Mesothelial cell of epicardium (in vitro differentiated cells): ENCODE measurements at places on chromosomes 2 and 18. TPM values are rescaled to one million over a fixed set of nuclear protein-coding genes. Genes with fewer than 3 reads are reported as not detected.
A peak's percentile ranks its signal among the peaks of the same experiment; 100 is the strongest.

DNA sequence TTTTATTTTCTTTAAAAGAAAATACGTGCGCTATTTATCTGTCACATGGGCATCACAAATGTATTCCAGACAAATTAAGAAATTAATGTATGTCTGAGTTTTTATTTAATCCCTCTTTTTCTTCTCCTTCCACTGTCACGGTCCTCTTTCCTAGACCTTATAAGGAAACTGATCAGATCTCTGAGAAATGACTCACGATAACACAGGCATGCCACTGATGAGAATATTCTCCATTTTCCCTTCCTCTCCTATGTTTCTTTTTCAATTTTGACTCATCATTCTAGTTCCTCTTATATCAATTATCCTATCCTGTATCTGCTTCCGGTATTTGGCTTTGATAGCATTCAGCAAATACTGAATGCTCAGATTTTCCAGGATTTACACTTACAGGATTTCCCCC is 121.8 kb downstream of the DSC3 start:
- no peak for DNase-seq
- H3K4me3 ChIP-seq: no peak overlapping the region
- H3K4me1 ChIP-seq: peaks cover 7% of the 10 kb centered on the region

DNA sequence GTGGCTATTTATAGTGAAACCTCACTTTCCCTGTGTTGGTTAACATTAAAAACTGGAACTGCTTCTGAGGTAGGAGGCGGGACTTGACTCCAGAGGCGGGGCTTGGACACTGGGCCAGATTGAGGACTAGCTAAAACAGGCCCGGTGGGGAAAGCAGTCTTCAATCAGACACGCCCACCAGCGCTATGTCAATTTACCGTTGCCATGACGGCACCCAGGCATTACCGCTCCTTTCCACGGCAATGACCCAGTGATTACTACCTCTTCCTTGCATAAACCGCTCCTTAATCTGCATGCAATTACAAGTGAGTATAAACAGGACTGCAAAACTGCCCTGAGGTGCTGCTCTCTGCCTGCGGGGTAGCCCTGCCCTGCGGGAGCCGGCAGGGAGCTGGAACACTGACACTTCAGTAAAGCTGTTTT is 35.3 kb downstream of the LRRFIP1 start:
- peak overlapping the region; percentile 92 for H3K27ac ChIP-seq
- DNase-seq: peak; percentile 79
- H3K27me3 ChIP-seq: no peaks in the 10 kb centered on the region
- peaks cover 38% of the 10 kb centered on the region for H3K4me1 ChIP-seq
- H3K4me3 ChIP-seq: peak overlapping the region; percentile 39

GRCh38 chr2:70979626-70980025 is 1.2 kb downstream of the ANKRD53 start:
- H3K36me3 ChIP-seq: no peaks in the 10 kb centered on the region
- peaks cover 26% of the 10 kb centered on the region for H3K4me1 ChIP-seq
- no peak overlapping the region for H3K27ac ChIP-seq
- H3K4me3 ChIP-seq: peak overlapping the region; percentile 59
- H3K27me3 ChIP-seq: peaks cover 3% of the 10 kb centered on the region

GRCh38 chr2:151853070-151853758 is 25.0 kb upstream of the ARL5A start:
- H3K4me3 ChIP-seq: no peak overlapping the region
- DNase-seq: no peak
- H3K27me3 ChIP-seq: no peaks in the 10 kb centered on the region
- peaks cover 29% of the 10 kb centered on the region for H3K4me1 ChIP-seq

GRCh38 chr18:42436222-42436765 is 481.3 kb downstream of the PIK3C3 start:
- no peak overlapping the region for H3K27ac ChIP-seq
- H3K4me3 ChIP-seq: no peak overlapping the region
- no peaks in the 10 kb centered on the region for H3K27me3 ChIP-seq
- H3K4me1 ChIP-seq: peaks cover 5% of the 10 kb centered on the region
- DNase-seq: no peak

CACNB4 gene
- total RNA-seq: 3.3 to 4.1 TPM (median 3.5 TPM) in 3 replicates

DNA sequence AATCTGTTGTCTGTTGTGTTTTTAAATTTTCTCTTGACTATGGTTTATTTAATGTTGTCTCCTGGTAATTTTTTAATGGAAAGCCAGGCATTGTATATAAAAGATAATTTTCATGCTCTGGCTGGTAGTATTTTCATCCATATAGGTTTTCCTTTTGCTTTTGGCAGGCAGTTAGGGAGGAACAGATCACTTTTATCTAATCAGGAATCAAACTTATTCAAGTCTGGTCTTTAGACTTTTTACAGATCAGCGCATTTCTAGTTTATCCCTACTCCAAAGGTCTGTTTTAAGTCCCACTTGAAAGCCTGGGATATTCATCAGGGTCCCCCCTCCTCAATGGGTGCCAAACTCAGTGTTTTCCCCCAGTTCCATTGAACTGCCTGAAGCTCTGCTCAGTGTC is 17.2 kb downstream of the PLB1 start:
- H3K27me3 ChIP-seq: peaks cover 24% of the 10 kb centered on the region
- H3K36me3 ChIP-seq: peaks cover 5% of the 10 kb centered on the region
- H3K27ac ChIP-seq: no peak overlapping the region
- DNase-seq: no peak

GFPT1 gene
- total RNA-seq: 49.5 to 52.7 TPM (median 50.4 TPM) in 3 replicates

- no peak for DNase-seq
- no peak overlapping the region for H3K27ac ChIP-seq
- H3K4me3 ChIP-seq: no peak overlapping the region
- H3K36me3 ChIP-seq: no peaks in the 10 kb centered on the region
These were observed 13.7 kb downstream of the DOCK10 start for GRCh38 chr2:225028572-225028971.

- DNase-seq: no peak
- no peak overlapping the region for H3K4me3 ChIP-seq
- H3K27me3 ChIP-seq: peaks cover 35% of the 10 kb centered on the region
- H3K36me3 ChIP-seq: no peaks in the 10 kb centered on the region
- peaks cover 3% of the 10 kb centered on the region for H3K4me1 ChIP-seq
These were observed 9.9 kb upstream of the NFATC1 start for GRCh38 chr18:79385708-79386341.

RAPH1 gene
- total RNA-seq: 25.2 to 30.3 TPM (median 27.1 TPM) in 3 replicates

- no peak overlapping the region for H3K27ac ChIP-seq
- peaks cover 23% of the 10 kb centered on the region for H3K4me1 ChIP-seq
- H3K27me3 ChIP-seq: no peaks in the 10 kb centered on the region
These were observed 1.7 kb upstream of the QPCT start for GRCh38 chr2:37342591-37343220.

LIMS4 gene
- 0.82 to 1.8 TPM (median 1.2 TPM) in 3 replicates for total RNA-seq

DNA sequence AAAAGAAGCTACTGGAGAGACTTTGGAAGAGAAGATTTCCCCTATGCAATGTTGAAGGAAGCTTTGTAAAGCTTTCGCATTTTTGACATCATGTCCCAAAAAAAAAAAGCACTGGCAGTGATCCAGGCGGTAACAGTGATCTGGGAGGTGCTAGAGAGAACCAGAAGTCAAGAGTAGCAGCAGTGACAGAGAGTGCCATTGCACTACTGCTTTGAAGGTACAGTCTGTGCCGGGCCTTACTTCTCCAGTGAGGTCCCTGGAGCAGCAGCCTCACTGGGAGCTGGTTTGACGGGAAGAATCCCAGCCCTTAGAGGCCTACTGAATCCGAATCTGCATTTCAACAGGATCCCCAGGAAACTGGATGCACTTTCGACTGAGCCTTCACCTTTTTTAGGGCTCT is 50.9 kb upstream of the ATL2 start:
- H3K27ac ChIP-seq: no peak overlapping the region
- H3K36me3 ChIP-seq: no peaks in the 10 kb centered on the region
- H3K27me3 ChIP-seq: no peaks in the 10 kb centered on the region
- peaks cover 21% of the 10 kb centered on the region for H3K4me1 ChIP-seq
- H3K4me3 ChIP-seq: no peak overlapping the region

FBLN7 gene
- total RNA-seq: 1.9 to 2.4 TPM (median 2.2 TPM) in 3 replicates

GRCh38 chr2:131413148-131413747 is 49.3 kb upstream of the RAB6D start:
- no peak overlapping the region for H3K27ac ChIP-seq

DNA sequence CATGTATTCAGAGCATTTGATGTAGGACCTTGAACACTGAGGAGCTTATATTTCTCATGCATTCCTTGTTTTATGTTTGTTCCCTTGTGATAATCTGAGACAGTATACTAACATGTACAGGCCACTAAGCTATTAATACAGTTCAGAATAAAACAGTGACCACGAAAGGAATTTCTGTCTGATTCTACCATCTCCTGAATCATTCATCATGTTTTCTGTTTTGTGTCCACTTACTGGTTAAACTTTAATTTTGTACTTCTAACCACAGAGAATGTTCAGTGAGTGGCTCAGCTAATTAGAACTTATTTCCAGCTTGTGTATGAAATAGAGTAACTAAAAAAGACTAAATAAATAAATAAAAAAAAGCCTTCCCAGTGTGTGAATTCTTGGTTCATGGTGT is 110.4 kb downstream of the LRP1B start:
- DNase-seq: no peak
- no peaks in the 10 kb centered on the region for H3K36me3 ChIP-seq
- H3K27ac ChIP-seq: no peak overlapping the region
- H3K4me1 ChIP-seq: peaks cover 11% of the 10 kb centered on the region

GRCh38 chr2:238453842-238454241 is 27.1 kb downstream of the ASB1 start:
- DNase-seq: no peak
- no peaks in the 10 kb centered on the region for H3K27me3 ChIP-seq
- H3K36me3 ChIP-seq: peaks cover 30% of the 10 kb centered on the region
- no peaks in the 10 kb centered on the region for H3K4me1 ChIP-seq
- H3K27ac ChIP-seq: no peak overlapping the region

GRCh38 chr2:112829101-112829960 is 7.2 kb downstream of the IL1B start:
- H3K27ac ChIP-seq: no peak overlapping the region
- H3K4me3 ChIP-seq: no peak overlapping the region

- no peaks in the 10 kb centered on the region for H3K27me3 ChIP-seq
- no peak overlapping the region for H3K4me3 ChIP-seq
- H3K36me3 ChIP-seq: peaks cover 46% of the 10 kb centered on the region
- H3K4me1 ChIP-seq: no peaks in the 10 kb centered on the region
- no peak for DNase-seq
These were observed 23.6 kb upstream of the RBM44 start for GRCh38 chr2:237774811-237775553.

RTN4 gene
- total RNA-seq: 173 to 179 TPM (median 178 TPM) in 3 replicates

GMPPA gene
- total RNA-seq: 34.5 to 37.3 TPM (median 36.0 TPM) in 3 replicates

DNA sequence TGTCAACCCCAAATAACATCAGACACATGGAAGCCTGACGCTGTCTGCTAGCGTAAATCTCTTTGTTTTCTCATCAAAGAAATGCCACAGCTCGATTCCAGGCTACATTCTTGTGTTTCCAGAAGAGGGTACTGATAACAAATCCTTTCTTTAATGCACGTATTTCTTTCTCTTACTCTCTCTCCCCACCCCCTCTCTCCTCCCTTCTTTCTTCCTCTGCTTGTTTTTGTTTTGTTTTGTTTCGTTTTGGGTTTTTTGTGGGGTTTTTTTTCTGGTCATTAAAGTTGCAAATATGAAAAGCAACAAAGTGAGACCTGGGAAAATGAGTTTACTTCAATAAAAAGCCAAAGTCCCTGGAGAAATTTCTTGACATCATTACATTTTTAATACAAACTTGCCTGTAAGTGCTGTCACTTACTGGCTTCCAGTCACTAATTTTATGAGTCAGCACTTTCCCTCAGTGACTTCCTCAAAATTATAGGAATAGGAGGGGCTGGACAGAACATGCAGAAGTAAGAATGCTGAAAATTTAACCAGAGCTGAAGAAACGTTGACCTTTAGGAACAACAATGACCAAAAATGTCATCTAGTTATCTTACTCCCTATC is 106.7 kb upstream of the NABP1 start:
- peaks cover 44% of the 10 kb centered on the region for H3K4me1 ChIP-seq
- peak overlapping the region; percentile 63 for H3K4me3 ChIP-seq
- no peaks in the 10 kb centered on the region for H3K27me3 ChIP-seq

SLC5A7 gene
- 0.11 TPM in 1 of 3 replicates, not detected in the others for total RNA-seq

- peak overlapping the region; percentile 24 for H3K27ac ChIP-seq
- DNase-seq: no peak
- peaks cover 78% of the 10 kb centered on the region for H3K4me1 ChIP-seq
- no peaks in the 10 kb centered on the region for H3K36me3 ChIP-seq
These were observed 278.7 kb downstream of the EN1 start for GRCh38 chr2:118568700-118569099.

- peak overlapping the region; percentile 73 for H3K4me3 ChIP-seq
- H3K27ac ChIP-seq: no peak overlapping the region
- H3K36me3 ChIP-seq: no peaks in the 10 kb centered on the region
- H3K27me3 ChIP-seq: no peaks in the 10 kb centered on the region
- no peak for DNase-seq
- peaks cover 7% of the 10 kb centered on the region for H3K4me1 ChIP-seq
These were observed 26.5 kb downstream of the PSD4 start for GRCh38 chr2:113200236-113200635.

DNA sequence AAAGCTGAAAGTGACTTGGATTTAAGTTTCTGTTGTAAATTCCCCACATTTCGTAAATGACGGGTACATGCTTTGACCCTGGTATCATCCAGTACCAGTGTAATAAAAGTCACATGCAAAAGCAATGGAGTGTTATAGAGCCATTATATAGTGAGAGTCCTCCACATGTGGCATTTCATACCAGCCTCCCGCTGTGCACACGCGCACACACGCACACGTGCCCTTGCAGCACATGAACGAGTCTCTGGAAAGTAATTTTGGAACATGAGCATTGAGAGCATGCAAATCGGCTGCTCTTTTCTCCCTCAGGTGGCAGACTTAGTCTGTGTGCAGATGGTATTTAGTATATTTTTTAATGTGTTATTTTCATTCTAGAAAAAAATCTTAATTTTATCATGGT is 198.1 kb downstream of the ZNF407 start:
- H3K27me3 ChIP-seq: no peaks in the 10 kb centered on the region
- H3K4me1 ChIP-seq: peaks cover 30% of the 10 kb centered on the region
- no peak overlapping the region for H3K4me3 ChIP-seq
- no peak overlapping the region for H3K27ac ChIP-seq
- no peaks in the 10 kb centered on the region for H3K36me3 ChIP-seq

PSD4 gene
- 16.6 to 21.4 TPM (median 20.1 TPM) in 3 replicates for total RNA-seq

GRCh38 chr18:76875390-76876325 is 53.3 kb downstream of the ZNF236 start:
- no peaks in the 10 kb centered on the region for H3K4me1 ChIP-seq
- no peak overlapping the region for H3K4me3 ChIP-seq
- H3K27me3 ChIP-seq: no peaks in the 10 kb centered on the region
- peaks cover 14% of the 10 kb centered on the region for H3K36me3 ChIP-seq

DNA sequence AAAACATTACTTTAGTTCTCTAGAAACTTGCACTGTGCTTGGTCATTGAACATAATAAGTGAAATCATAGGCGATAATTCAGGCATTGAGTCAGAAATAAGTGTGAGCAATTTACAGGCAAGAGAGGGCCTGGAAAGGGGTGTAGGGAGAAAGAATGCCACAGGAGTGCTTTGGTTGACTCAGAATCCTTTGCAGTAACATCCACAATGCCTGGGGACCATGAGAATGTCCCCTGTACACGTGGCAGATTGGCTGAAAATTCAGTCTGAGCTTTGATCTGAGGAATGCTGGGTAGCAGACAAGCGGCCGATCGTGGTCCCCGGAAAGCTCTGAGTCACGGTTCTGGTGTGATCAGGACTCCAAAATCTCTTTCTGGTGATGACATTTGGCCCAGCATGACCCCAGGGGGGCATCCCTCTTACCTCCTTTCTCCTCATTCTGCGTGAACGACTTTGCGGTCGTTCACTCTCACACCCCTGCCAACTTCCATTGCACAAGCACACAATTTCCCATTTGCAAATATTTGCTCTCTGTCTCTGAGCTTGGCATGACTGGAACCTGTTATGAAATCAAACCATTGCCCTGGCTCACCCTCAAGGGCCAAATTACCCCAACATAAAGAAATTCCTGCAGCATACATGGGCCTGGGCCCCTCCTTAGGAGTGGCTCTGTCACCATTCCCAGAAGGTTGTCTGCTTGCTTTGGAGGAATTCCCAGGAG is 305.0 kb upstream of the EPAS1 start:
- DNase-seq: no peak
- H3K36me3 ChIP-seq: peaks cover 4% of the 10 kb centered on the region
- H3K27me3 ChIP-seq: no peaks in the 10 kb centered on the region
- no peak overlapping the region for H3K27ac ChIP-seq
- no peak overlapping the region for H3K4me3 ChIP-seq

NABP1 gene
- total RNA-seq: 13.5 to 15.6 TPM (median 15.4 TPM) in 3 replicates

ICOS gene
- total RNA-seq: not detected in 3 replicates
